Regular cardiac myocyte (primary cell): ENCODE measurements at places on chromosomes 12 and 14. TPM values are rescaled to one million over a fixed set of nuclear protein-coding genes. Genes with fewer than 3 reads are reported as not detected.

GLIPR1L2 gene
- 0.19 and 2.3 TPM in 2 replicates for total RNA-seq

TAS2R10 gene
- total RNA-seq = under 0.01 and 0.19 TPM in 2 replicates

RNF212B gene
- not detected in 2 replicates for total RNA-seq

PTPRO gene
- total RNA-seq = 0.19 and 3.1 TPM in 2 replicates

GRIN2B gene
- total RNA-seq = 0.19 and 0.28 TPM in 2 replicates

TRAF3 gene
- 29.9 TPM in 2 replicates for total RNA-seq

LRP1-AS gene
- total RNA-seq = 0.19 TPM in 1 of 2 replicates, not detected in the other

TSPAN11 gene
- under 0.01 and 0.28 TPM in 2 replicates for total RNA-seq

RAB35 gene
- 18.9 and 31.1 TPM in 2 replicates for total RNA-seq

PIWIL1 gene
- not detected in 2 replicates for total RNA-seq

RNASE1 gene
- 0.96 and 5.4 TPM in 2 replicates for total RNA-seq

CLEC1B gene
- total RNA-seq = not detected in 2 replicates

RALGAPA1 gene
- total RNA-seq = 21.7 and 35.0 TPM in 2 replicates

RPS26 gene
- total RNA-seq = 664 and 693 TPM in 2 replicates

CEP170B gene
- 14.4 and 18.8 TPM in 2 replicates for total RNA-seq

DDN gene
- 0.28 and 0.38 TPM in 2 replicates for total RNA-seq

CEP128 gene
- 10.2 and 11.8 TPM in 2 replicates for total RNA-seq

KRT6C gene
- total RNA-seq = not detected in 2 replicates

KLRK1 gene
- total RNA-seq = not detected in 2 replicates

KRT83 gene
- under 0.01 TPM in 1 of 2 replicates, not detected in the other for total RNA-seq

ARMH4 gene
- total RNA-seq = 0.96 and 5.1 TPM in 2 replicates

CD9 gene
- total RNA-seq = 287 and 641 TPM in 2 replicates

TWF1 gene
- 172 and 186 TPM in 2 replicates for total RNA-seq

RFLNA gene
- total RNA-seq = 2.3 and 43.1 TPM in 2 replicates

GYS2 gene
- total RNA-seq = not detected in 2 replicates

NRXN3 gene
- 1.3 and 3.7 TPM in 2 replicates for total RNA-seq

HOXC10 gene
- total RNA-seq = not detected in 2 replicates

KRT76 gene
- total RNA-seq = not detected in 2 replicates
